ENCODE measurements at places on chromosomes 4 and X.
A peak's percentile ranks its signal among the peaks of the same experiment; 100 is the strongest.

- no peaks in the 10 kb centered on the region for H3K4me1 ChIP-seq
- DNase-seq: no peak
- H3K27ac ChIP-seq: no peak overlapping the region
- no peaks in the 10 kb centered on the region for H3K27me3 ChIP-seq
- no peak overlapping the region for H3K4me3 ChIP-seq
These were observed 16.4 kb upstream of the ACE2 start for GRCh38 chrX:15617111-15617510.

DNA sequence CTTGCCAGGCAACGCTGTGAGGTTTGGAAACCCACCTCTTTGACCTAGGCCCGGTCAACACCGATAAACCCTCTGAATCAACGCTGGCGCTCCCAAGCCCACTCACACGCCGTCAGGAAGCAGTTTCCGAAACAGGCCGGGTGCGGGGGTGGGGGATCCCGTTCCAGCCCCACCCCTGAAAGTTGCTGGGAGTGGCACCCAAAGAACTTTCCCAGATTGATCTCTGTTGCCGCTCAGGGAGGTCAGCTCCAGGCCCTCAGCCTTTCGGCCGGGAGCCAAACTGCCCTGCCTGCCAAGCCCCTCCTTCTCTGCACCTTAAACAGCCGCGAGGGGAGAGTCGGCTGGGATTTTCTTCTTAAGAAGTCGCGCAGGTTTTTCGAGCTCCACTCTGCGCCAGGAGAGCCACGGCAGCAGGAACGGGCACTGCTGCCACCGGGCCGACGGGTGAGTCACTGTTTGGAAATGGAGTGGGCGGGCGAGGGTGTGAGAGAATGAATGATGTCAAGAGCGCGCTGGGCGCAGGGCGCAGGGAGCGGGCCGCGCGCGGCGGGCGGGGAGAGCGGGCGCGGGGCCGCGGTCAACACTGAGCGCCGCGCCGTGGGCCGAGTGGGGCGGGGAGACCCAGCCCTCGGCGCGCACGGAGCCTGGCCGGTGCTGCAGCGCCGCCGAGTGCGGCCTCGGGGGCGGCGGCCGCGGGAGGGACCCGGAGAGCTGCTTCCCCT, at the start of gene SGMS2:
Gene SGMS2, plus strand, starts transcription at position 583 of the 722 bp plus-strand sequence. CDS start 70,622 bp downstream, outside the sequence.
- peaks cover 78% of the 10 kb centered on the region for H3K27me3 ChIP-seq
- H3K36me3 ChIP-seq: no peaks in the 10 kb centered on the region
- peak within 1 kb of the TSS; percentile 25 for H3K27ac ChIP-seq
- DNase-seq: no peak
- peak within 1 kb of the TSS; percentile 29 for H3K4me3 ChIP-seq
- H3K4me1 ChIP-seq: peaks cover 12% of the 10 kb centered on the region

- no peak for DNase-seq
- no peak overlapping the region for H3K27ac ChIP-seq
- no peaks in the 10 kb centered on the region for H3K27me3 ChIP-seq
- no peak overlapping the region for H3K4me3 ChIP-seq
- H3K4me1 ChIP-seq: no peaks in the 10 kb centered on the region
These were observed 890.8 kb downstream of the TRIML1 start for GRCh38 chr4:189029976-189030504.

DNA sequence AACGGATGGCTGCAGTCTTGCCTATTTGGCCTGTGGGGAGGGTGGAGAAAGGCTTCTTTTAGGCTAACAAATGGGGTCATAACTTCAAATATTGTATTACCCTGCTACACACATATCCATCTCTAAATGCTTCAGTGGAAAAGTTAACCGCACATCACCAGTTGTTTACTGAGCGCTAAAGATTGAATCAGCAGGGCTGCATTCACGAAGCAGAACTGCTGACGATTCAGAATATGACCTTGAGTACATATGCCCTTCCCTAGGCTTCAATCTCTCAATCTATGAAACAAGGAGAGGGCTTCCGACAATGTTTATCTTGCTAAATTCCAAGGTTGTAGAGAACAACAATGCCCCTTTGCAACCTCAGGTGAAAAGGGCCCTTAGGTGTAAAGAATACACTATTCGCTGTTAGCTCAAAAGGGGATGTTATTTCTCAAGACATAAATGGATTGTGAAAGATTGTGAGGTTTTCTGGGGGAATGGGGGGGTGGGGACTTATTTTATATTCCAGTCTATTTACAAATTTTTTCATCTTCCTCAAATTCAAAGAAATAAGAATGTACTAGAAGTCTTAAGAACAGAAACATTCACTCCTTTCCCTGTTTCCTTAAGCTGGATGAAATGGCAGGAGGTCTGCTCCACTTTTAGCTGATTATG, 2.6 kb upstream of the ATP6AP2 start:
- no peak overlapping the region for H3K27ac ChIP-seq
- H3K27me3 ChIP-seq: peaks cover 6% of the 10 kb centered on the region
- DNase-seq: no peak
- no peak overlapping the region for H3K4me3 ChIP-seq
- peaks cover 4% of the 10 kb centered on the region for H3K4me1 ChIP-seq
- H3K36me3 ChIP-seq: no peaks in the 10 kb centered on the region

- H3K4me3 ChIP-seq: no peak overlapping the region
- H3K4me1 ChIP-seq: no peaks in the 10 kb centered on the region
- H3K27me3 ChIP-seq: peaks cover 40% of the 10 kb centered on the region
- DNase-seq: no peak
- no peak overlapping the region for H3K27ac ChIP-seq
- H3K36me3 ChIP-seq: no peaks in the 10 kb centered on the region
These were observed 957 bp downstream of the PPP2R2C start for GRCh38 chr4:6471307-6472007.

DNA sequence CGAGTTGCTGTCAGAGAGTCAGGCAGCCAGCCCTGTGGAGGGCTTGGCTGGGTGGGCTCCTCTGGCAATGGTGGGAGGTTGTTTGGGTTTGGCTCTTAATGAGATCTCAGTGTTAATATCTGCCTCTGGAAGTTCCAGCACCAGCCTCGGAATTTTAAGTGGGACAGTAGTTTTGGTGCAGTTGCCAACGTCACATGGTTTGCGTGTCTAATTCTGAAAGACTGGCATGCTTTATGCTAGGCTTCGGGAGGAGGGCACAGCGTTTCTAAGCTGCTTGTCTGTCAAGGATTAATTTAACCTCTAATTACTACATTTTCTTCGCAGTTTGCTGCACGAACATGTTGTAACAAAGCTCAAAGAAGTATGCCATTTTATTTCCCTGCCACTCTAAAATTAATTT, 9.2 kb downstream of the MAMLD1 start:
- H3K4me1 ChIP-seq: no peaks in the 10 kb centered on the region
- no peak for DNase-seq
- no peak overlapping the region for H3K4me3 ChIP-seq
- H3K36me3 ChIP-seq: no peaks in the 10 kb centered on the region
- no peaks in the 10 kb centered on the region for H3K27me3 ChIP-seq

GRCh38 chrX:619451-619811, 11.2 kb upstream of the SHOX start:
- no peak for DNase-seq
- H3K4me1 ChIP-seq: no peaks in the 10 kb centered on the region
- H3K36me3 ChIP-seq: no peaks in the 10 kb centered on the region
- H3K27ac ChIP-seq: no peak overlapping the region
- no peak overlapping the region for H3K4me3 ChIP-seq

GRCh38 chr4:1072830-1073446, 40.4 kb downstream of the RNF212 start:
- no peaks in the 10 kb centered on the region for H3K4me1 ChIP-seq
- no peak overlapping the region for H3K4me3 ChIP-seq
- H3K27ac ChIP-seq: no peak overlapping the region
- H3K27me3 ChIP-seq: peaks cover 2% of the 10 kb centered on the region
- DNase-seq: peak; percentile 48
- H3K36me3 ChIP-seq: no peaks in the 10 kb centered on the region

- H3K27me3 ChIP-seq: peaks cover 5% of the 10 kb centered on the region
- no peak overlapping the region for H3K4me3 ChIP-seq
- H3K4me1 ChIP-seq: peaks cover 17% of the 10 kb centered on the region
- H3K27ac ChIP-seq: no peak overlapping the region
These were observed 35.9 kb upstream of the GRPEL1 start for GRCh38 chr4:7103607-7104365.

GRCh38 chr4:15725608-15726007, 22.7 kb downstream of the BST1 start:
- H3K27me3 ChIP-seq: no peaks in the 10 kb centered on the region
- peak overlapping the region; percentile 72 for H3K27ac ChIP-seq

GRCh38 chr4:106317815-106318214, 1.5 kb downstream of the AIMP1 start:
- peaks cover 14% of the 10 kb centered on the region for H3K4me1 ChIP-seq
- DNase-seq: no peak
- peaks cover 5% of the 10 kb centered on the region for H3K36me3 ChIP-seq
- H3K27me3 ChIP-seq: no peaks in the 10 kb centered on the region

GRCh38 chrX:37796310-37796709, 16.5 kb downstream of the CYBB start:
- H3K4me3 ChIP-seq: no peak overlapping the region
- no peaks in the 10 kb centered on the region for H3K27me3 ChIP-seq
- no peak overlapping the region for H3K27ac ChIP-seq
- no peak for DNase-seq

GRCh38 chr4:38842994-38843393, 13.6 kb downstream of the TLR6 start:
- H3K27ac ChIP-seq: no peak overlapping the region
- no peak overlapping the region for H3K4me3 ChIP-seq

GRCh38 chrX:9786798-9787635, 788 bp downstream of the SHROOM2 start:
- H3K4me1 ChIP-seq: no peaks in the 10 kb centered on the region
- no peak for DNase-seq
- peak overlapping the region; percentile 39 for H3K4me3 ChIP-seq

GRCh38 chr4:102466298-102466697, 34.9 kb upstream of the NFKB1 start:
- DNase-seq: no peak
- no peak overlapping the region for H3K4me3 ChIP-seq
- H3K4me1 ChIP-seq: no peaks in the 10 kb centered on the region
- no peaks in the 10 kb centered on the region for H3K27me3 ChIP-seq
- H3K36me3 ChIP-seq: no peaks in the 10 kb centered on the region

DNA sequence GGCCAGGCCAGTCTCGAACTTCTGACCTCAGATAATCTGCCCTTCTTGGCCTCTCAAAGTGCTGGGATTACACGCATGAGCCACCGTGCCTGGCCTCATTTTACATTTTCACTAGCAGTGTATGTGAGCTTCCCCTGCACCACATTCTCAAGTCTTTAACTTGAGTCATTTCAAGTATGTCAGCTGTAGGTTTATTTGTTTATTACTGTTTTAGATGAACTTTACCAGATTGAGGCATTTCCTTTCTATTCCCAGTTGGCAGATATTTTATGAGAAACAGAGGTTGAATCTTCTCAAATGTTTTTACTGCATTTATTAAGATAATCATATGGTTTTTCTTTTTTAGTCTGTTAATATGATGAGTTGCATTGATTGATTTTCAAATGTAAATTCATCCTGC, 114.6 kb upstream of the SH3RF1 start:
- DNase-seq: no peak
- H3K36me3 ChIP-seq: no peaks in the 10 kb centered on the region
- H3K27me3 ChIP-seq: no peaks in the 10 kb centered on the region
- no peak overlapping the region for H3K27ac ChIP-seq

DNA sequence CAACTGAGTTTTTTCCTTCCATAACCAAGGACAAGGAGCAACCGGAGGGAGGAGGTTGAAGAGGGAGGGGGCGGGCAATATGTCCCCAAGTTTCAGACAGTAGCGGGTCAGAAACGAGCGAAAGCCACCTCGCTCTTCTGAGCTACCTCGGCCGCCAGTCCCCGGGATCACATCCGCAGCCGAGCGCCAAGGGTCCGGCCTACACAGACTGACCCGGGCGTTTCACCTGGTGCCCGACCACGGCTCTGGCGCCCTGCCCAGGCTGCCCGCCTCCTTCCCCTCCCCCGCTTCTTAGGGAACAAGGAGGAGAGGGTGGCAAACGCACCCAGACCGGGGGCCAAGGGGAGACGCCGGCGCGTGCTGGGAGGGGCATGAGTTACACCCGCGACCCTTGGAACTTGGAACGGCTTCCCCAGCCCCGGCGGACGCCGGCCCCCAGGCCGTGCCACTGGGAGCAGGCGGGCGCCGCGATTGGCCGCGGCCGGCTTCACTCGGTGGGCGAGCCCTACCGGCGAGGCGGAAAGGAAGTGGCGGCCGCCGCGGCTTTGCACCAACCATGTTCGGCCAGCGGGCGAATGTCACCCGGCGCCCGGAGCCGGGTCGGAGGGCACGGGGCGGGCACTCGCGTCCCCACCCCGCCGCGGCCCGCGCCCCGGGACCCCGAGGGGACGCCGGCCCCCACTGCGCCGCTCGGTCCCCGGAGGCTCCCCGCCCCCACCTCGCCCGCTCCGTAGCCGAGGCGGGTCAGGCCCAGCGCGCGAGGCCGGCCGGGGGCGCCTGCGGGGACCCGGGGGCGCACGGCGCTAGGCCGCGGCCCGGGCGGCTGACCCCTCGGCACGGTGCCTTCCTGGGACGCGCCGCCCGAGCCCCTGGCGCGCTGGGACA, 1.5 kb downstream of the IRF2 start:
- no peaks in the 10 kb centered on the region for H3K27me3 ChIP-seq
- peaks cover 2% of the 10 kb centered on the region for H3K36me3 ChIP-seq
- peaks cover 38% of the 10 kb centered on the region for H3K4me1 ChIP-seq
- DNase-seq: peak; percentile 26

GRCh38 chrX:9785254-9785943, 830 bp upstream of the SHROOM2 start:
- peak overlapping the region; percentile 39 for H3K4me3 ChIP-seq
- no peaks in the 10 kb centered on the region for H3K36me3 ChIP-seq
- peaks cover 17% of the 10 kb centered on the region for H3K27me3 ChIP-seq
- DNase-seq: no peak

GRCh38 chrX:76555816-76556215, 128.3 kb downstream of the MAGEE1 start:
- H3K36me3 ChIP-seq: no peaks in the 10 kb centered on the region
- H3K4me1 ChIP-seq: no peaks in the 10 kb centered on the region
- H3K27ac ChIP-seq: no peak overlapping the region
- no peak for DNase-seq
- no peaks in the 10 kb centered on the region for H3K27me3 ChIP-seq

DNA sequence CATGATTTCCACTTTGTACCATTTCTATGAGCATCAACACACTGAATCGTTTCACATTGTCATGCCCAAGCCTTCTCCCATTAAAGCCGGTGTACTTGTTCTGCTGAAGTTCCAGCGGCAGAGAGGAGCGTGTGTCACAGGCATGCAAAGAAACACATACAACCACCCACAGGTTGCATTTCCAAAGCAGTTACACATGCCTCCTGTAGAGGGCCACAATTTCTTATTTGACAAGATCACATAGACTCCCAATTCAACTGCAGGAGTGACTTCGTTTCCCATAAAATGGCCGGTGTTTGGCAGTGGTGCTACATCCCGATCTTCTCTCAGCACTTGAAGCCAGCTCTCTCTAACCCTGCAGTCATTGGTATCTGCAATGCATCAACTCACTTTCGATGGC, 992.6 kb downstream of the NLGN4X start:
- no peak overlapping the region for H3K4me3 ChIP-seq
- H3K4me1 ChIP-seq: no peaks in the 10 kb centered on the region
- H3K27me3 ChIP-seq: no peaks in the 10 kb centered on the region

DNA sequence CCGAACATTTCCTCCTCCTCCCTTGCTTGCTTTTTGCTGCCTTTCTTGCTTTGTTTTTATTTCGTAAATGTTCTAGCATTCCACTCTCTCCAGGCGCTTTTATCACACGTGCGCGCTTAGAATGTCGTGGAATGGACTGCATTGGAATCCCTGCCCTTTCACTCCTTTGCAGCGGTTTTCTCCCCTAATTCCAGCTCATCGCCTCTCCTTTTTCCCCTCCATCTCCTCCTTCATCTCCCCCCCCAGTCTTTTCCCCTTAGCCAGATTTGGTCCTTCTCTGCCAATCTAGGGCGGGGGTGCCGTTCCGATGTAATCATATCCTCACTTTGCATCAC, 579 bp downstream of the OGT start:
- no peaks in the 10 kb centered on the region for H3K27me3 ChIP-seq
- peak overlapping the region; percentile 76 for H3K4me3 ChIP-seq
- no peaks in the 10 kb centered on the region for H3K4me1 ChIP-seq
- peaks cover 3% of the 10 kb centered on the region for H3K36me3 ChIP-seq
